GM12878 (cell line): ENCODE measurements at places on chromosomes 12 and 14.

DNA sequence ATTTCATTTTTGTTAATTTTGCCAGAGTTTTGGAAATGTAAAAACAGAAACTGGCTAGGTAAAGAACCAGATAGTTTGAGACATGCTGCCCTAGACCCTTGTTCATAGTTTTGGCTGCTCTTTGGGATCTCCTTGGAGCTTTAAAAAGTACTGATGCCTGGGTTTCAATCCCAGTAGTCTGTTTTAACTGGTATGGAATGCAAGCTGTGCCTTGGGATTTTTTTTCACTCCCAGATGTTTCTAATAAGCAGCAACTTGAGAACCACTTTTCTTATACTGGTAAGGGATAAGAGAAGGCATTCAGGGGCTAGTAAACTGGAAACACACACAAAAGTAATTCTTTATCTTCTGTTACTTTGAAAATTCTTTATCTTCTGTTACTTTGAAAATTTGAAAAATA is 18.8 kb downstream of the SLC35F4 start:
- DNase-seq, result no peak

- DNase-seq, result no peak
Measured at GRCh38 chr12:93970900-93971688, 177.3 kb upstream of the PLXNC1 start.

DNA sequence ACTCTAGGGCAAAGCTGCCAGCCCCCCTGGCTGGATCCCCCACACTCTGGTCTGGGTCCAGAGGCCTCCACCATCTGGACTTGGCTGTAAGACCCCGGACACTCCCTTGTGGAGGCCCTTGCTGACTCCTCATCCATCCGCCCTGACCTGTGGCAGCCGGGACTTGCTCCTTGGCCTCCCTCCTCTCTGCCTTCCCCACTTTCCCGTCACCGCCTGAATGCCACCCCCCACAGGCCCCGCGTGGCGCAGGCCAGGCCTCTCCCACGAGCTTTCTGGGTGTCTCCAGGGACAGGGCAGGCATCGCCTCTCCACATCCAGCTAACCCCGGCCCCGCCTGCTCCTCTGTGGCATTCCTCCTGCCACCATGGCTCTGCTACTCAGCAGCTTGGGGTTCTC is 14.1 kb downstream of the JAG2 start:
- DNase-seq, result no peak

DNA sequence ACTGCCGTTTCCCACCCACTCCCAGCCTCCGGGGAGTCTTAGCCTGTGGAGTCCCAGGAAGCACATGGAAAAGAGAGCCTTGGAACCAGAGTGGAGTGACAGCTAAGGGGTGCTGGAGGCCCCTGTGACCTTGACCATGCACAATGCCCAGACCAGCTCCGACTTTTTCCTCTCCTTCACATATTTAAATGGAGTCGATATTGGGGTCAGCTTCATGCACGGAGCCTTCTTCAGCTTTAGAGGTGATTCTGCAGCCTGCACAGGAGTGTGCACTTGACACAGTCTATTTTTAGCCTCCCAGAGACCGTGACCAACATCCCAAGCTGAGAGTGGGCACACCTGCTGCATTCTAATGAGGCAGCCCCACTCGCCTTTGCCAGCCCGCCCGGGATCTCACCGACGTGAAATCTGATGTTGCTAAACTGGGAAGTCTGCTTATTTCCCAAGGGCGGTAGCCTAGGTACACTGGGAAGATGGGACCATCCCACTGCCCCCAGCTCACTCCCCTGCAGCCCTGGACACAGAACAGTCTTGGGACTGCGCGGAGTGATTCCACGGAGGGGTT is 47.5 kb downstream of the PRMT8 start:
- DNase-seq, result no peak

DNA sequence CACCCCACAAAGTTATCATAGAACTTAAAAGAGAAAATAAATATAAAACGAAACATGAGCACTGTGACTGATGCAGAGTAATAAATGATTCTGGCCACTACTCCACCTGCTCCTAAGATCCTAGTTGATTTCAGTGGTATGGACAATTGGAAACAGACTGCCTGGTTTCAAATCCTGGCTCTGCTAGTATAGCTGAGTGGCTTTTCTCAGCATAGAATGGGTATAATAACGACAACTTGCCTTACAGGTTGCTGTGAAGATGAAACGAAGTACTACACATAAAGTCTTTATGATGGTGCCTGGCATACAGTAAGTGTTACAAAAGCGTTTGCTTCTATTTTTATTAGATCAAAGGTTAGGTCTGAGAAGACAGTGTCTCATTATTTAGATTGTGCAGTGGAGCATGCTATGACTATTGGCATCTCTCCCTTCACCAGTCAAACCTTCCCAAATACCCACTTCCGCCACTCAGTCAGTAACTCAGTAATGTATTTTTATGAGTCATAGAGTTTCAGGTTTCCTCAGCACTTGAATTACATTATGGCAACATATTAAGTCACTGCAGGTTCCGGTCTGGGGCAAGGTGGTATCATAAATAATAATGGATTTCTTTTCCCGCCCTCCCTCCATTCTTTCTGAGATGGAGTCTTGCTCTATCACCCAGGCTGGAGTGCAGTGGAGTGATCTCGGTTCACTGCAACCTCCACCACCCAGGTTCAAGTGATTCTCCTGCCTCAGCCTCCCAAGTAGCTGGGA is 29.7 kb upstream of the NR2C1 start:
- peak; percentile 90 for DNase-seq

DNA sequence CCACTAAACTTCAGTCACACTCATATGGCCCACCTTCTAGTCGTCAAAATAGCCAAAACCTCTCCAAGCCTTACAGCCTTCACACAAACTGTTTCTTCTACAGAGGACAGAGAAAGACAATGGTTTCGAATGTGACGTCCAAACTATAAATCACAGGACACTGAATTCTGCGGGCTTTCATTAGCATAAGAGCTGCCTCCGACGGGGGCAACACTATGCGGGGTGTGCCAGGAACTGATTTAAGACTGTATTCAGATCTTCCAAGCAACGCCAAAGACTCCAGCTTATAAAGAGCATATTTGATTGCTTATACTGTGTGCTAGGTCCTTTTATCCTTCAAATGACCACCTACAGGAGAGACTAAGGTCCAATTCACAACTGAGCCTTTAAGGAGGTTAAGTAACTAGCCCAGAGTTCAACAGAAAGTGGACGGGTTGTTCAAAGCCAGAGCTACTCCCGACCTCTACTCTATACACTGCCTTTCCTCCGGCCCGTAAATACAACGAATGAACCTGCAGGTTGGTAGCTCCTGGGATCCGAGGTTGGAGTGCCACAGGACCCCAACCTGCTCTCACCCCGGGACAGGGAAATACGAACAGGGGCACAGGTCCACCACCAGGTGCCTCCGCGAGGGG is 575 bp downstream of the L2HGDH start:
- DNase-seq, result no peak

- no peak for DNase-seq
Measured at GRCh38 chr12:128305336-128305892, 38.4 kb downstream of the TMEM132C start.

DNA sequence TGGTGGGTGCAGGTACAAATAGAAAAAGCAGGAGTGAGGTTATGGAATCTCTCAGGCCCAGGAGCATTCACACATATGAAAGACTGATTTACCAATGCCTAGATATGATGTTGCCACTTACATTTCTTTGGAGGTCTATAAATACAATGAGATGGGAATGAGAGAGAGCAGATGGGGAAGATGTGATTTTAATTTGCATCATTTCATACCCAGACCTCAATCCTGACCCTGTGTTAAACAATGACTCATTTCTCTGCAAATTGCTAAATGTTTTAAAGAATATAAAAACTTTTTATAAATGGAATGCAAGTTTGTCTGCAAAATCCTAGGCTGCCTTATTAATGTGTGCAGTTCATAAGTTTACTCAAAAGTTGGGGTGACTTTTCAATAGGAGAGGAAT is 38.6 kb upstream of the GNG2 start:
- no peak for DNase-seq

- DNase-seq, result no peak
Measured at GRCh38 chr14:81137316-81137715, 83.4 kb downstream of the GTF2A1 start.

DNA sequence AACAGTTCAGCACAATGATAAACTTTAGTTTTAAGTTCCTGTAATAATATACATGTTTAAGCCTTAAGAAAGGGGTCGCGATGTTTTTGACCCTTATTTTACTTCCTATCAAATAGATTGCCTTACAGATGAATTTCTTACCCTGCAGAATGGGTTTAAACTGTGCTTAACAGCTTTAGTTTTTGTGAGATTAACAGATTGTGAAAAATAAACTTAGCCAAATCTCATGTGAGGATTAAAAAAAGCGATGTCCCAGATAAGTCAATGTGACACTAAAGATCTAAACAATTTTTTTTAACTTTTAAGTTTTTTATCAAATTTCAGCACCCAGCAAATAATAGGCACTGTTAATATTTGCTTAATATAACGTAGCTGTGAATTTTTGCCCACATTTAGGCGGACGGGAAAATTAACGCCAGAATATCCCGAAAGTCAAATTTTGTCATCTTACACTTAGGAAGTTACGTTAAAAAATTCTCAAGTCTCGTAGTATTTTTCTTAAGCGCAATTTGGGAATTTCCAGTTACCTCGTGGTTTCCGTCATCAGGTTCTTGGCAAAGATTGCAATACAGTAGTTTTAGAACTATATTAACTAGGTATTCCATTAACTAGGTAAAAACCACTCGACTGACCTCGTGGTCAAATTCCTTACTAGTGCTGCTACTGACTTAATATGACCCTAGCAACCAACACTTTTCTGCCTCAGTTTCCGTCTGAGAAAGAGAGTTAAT is 1.2 kb downstream of the HNRNPC start:
- no peak for DNase-seq
